NCI-H2171 (cell line): ENCODE measurements at places on chromosomes 3 and 15.

GRCh38 chr3:157310329-157311052, 126.2 kb upstream of the PTX3 start:
- no peak for DNase-seq

GRCh38 chr3:4271834-4272233, 31.3 kb upstream of the SETMAR start:
- no peak for DNase-seq

DNA sequence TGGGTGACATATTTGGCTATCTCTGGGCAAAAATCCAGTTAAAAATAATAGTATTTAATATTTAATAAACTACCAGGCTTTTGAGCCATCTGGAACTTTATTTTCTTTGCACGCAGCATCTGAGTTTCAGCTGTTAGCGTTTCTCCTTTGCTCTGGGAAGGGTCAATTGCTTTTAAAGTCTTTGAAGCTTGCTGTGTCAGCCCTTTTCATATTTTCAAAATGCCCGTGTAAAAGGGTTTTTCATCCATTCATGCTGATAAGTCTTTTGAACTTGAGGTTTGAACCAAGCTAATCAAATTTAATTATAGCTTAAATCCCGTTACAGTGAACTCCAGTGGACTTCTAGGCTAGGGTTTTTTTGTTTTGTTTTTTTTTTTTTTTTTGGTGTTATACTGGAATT, 79.1 kb downstream of the SLC25A26 start:
- DNase-seq: no peak

DNA sequence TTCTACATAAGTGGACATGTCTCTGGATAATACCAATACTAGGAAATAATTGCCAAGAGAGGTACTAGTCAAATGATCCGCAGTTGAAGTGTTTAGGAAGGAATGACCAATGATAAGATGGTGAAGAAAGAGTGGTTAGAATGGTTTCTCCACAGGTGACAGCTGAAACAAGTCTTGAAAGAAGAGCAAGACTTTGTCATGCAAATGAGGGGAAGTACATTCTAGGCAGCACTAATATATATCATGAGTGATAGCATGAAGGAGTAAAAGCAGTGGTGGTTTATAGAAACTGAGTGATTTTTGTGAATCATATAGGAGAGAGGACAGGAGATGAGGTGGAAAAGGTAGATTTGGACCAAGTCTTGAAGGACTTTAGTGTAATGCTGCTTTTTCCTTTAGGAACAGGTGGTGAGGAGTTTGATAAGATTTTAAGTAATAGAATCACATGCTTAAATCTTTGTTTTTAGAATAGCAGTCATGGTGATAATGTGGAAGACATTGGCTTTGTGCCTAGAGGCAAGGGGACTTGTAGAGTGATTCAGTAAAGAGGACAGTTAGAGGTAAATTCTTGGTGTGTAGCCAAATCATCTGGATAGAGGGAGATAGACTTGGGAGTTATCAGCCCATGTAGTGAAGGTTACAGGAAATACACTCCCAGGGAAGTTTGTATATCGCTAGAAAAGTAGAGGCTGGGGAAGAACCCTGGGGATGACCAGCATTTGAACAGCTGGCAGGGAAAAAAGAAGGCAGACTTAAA, 31.9 kb downstream of the SLMAP start:
- no peak for DNase-seq

GRCh38 chr15:73753250-73754130, at the start of gene INSYN1:
Gene INSYN1 (minus strand): TSS chr15:73753351. CDS start chr15:73751130, 2,221 bp downstream.
- no peak for DNase-seq
